ENCODE measurements at places on chromosomes 11 and 22.
A peak's percentile ranks its signal among the peaks of the same experiment; 100 is the strongest.

DNA sequence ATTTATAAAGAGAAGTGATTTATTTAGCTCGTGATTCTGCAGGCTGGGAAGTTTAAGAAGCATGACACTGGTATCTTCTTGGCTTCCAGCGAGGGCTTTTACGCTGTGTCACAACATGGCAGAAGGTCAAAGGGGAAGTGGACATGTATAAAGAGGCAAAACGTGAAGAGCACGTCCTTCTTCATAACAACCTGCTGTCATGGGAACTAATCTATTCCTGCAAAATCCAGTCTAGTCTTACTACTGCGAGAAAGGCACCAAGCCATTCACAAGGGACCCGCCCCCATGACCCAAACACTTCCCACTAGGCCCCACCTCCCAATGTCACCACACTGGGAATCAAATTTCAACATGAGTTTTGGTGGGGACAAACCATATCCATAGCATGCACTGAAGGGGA is 58.3 kb downstream of the AMOTL1 start:
- no peak for DNase-seq

DNA sequence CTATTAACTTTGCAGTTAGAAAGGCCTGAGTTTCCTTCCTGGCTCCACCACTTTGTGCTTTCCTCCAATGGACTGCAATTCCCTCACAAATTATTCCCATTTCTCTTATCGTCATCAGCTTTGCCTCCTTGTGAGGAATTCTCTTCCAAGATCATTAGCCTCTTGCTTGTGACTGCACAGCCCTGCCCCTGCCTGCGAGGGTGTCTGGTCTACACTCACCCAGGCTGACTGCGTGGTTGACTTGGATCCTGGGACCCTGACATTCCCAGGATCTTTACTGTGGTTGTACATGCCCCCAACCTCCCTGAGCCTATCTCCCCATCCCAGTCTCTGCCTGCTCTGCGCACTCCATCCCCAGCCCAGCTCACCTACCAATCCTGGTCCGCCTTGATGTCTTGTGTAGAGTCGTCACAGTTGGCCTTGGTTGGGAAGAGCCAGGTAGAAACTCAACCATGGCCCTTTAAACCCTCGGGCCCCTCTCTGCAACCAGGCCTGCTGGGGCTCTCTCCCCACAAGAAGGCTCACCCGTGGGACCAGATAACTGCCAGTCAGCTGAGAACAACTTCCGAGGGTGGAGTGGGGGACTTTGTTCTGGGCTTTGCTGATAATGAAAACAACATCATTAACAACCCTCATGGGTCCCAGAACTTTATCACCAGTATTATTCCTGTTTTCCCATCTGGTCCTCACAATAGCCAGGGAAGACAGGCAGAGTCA is at the start of gene OR2AT4:
OR2AT4 (minus strand) TSS at position 421 of the 717 bp plus-strand sequence.
- DNase-seq = no peak

DNA sequence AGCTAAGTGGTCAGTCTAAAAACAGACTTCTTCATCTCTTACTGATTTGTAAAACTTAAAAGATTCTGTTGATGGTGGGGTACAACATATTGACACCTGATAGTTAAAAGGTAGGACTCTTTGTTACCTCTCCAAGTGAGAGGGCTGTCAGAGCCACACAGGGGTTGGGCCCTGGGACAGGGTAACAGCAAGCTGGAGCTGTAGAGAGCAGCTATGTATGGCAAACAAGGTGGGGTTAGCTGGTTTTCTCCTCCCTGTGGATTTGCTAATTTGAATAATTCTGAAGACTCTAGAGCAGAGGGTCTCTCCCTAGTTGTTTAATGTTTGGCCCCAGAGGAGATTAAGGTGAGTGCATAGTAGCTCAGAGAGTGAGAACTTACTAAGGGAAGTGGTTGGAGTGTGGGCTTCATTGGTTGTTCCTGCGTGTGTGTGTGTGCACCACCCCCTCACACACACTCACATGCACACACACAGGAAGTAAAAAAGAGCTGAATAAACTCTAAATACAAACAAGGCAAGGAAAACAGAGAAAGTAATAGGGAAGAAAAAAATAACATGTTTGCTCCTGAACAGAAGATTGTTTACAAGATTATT is 9.2 kb upstream of the GAS2 start:
- DNase-seq = no peak

- DNase-seq = no peak
These were observed 77.1 kb downstream of the UVRAG start for GRCh38 chr11:75891947-75892739.

- no peak for DNase-seq
These were observed 56.9 kb downstream of the PARVA start for GRCh38 chr11:12434325-12434654.

DNA sequence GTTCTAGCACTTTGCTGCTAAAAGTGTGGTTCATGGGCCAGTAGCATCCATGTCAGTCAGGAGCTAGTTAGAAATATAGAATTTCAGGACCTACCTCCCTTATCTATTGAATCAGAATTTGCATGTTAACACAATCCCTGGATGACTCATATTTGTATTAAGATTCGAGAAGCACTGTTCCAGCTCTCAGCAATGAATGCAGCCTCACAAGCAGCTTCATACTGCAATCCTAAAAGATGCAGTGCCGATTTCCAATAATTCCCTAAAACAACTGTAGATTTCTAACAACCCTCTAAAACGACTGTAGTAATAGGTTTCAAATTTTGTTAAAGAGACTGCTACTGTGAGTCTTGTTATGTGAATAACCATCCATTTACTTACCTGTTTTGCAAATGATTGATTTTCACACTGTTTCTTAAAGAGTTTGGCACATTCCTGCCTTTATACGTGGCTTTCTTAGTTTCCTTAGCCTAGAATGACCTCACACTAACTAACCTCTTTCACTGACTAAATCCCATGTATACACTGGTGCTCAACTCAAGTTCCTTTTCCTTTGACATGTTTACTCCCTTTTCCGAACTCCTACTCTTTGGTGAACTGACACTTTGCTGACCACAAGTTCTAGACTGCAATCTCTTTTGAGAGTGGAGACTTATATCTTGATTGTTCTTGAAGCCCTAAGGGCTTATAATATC is 511.8 kb downstream of the METTL15 start:
- DNase-seq = no peak

DNA sequence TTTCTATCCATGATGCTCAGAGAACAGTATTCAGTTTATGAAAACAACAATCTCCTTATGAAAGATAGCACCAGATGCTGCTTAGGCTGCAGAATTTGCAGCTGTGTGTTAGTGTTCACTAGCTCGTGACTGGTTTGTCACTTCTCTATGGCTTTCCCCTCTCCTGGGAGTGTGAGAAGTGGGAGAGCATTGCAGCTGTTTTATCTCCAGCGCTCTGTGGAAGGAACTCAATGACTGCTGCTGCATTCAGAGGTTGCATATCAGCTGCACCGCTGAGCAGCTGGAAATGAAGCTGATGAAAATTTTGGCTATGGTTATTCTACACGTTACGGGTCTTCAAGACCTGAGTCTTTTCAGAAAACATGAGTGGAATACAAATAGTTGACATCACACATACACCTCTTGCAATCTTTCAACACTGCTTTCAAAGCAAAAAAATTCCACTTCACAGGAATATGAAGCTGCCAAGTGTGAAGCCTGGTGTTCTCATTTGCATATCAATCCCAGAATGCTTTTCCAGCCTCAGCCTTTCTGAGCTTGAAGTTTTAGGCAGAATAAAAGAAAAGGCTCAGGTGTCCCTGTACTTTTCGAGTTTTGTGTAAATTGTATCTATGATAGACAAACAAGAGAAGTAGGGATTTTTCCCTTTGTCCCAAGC is 149.3 kb upstream of the DDI1 start:
- no peak for DNase-seq

DNA sequence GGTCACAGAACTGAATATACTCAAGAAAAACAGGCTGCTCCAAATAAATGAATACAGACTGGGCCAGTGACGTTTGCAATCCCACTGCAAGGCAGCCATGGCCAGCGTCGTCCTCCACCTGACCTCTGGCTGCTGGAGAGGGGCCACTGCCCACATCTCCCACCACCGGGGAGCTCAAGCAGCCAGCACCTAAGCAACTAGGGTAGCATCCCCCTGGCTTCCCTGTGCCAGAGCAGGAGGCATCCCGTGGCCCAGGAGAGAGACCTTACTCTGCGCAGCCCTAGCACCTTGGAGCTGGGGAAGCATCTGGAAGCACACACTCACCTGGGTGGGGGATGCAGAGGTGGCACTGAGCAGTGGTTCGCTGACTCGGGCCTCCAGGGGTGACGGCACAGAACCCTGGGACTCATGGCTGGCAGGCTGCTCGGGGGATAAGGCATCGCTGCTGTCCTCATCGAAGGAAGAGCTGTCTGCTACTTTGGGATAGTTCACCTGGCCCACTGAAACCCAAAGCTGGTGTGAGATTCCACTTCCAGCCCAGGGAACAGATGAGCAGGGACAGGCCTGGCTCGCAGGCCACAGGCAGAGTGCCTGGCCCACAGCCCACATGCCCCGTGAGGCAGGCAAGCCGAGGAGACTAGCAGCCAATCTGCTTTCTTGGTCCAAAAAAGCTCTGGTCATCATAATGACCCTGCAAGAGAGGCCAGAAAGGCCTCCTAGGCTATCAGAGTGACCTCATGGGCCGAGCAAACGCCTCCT is 53.7 kb downstream of the SGSM3 start:
- no peak for DNase-seq

- peak; percentile 62 for DNase-seq
These were observed 2.2 kb downstream of the RFPL2 start for GRCh38 chr22:32202539-32203180.

DNA sequence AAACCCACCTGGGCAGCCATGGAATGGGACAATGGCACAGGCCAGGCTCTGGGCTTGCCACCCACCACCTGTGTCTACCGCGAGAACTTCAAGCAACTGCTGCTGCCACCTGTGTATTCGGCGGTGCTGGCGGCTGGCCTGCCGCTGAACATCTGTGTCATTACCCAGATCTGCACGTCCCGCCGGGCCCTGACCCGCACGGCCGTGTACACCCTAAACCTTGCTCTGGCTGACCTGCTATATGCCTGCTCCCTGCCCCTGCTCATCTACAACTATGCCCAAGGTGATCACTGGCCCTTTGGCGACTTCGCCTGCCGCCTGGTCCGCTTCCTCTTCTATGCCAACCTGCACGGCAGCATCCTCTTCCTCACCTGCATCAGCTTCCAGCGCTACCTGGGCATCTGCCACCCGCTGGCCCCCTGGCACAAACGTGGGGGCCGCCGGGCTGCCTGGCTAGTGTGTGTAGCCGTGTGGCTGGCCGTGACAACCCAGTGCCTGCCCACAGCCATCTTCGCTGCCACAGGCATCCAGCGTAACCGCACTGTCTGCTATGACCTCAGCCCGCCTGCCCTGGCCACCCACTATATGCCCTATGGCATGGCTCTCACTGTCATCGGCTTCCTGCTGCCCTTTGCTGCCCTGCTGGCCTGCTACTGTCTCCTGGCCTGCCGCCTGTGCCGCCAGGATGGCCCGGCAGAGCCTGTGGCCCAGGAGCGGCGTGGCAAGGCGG is 11.4 kb upstream of the ARHGEF17 start:
- DNase-seq = no peak

GRCh38 chr11:125282596-125282914 is 118.0 kb downstream of the PKNOX2 start:
- DNase-seq = no peak

DNA sequence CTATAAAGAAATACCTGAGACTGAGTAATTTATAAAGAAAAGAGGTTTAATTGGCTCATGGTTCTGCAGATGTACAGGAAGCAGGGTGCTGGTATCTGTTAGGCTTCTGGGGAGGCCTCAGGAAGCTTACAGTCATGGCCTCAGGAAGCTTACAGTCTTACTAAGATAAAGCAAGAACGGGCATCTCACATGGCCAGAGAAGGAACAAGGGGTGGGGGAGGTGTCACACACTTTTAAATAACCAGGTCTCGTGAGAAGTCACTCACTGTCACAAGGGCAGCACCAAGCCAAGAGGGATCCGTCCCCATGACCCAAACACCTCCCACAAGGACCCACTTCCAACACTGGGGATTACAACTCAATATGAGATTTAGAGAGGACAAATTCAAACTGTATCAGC is 192.8 kb upstream of the B3GAT1 start:
- no peak for DNase-seq

GRCh38 chr11:70951139-70951804 is 301.1 kb downstream of the SHANK2 start:
- no peak for DNase-seq

DNA sequence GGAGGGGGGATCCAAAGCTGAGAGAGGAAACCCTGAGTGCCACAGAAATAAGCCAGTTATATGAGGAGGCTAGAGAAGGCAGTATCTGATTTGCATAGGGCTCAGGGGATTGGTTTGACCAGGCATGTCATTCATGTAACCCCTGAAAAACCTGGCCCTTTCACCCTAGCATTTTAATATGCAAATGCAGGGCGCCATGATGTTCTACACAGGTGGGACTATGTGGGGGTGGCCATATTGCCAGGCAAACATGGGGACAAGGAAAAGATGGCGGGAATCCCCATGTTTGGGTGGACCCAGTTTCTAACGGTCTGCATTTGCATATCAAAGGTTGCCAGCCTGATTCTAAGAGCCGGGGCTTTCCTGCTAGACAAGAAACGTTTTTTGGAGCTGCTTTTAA is 27.2 kb downstream of the CSF2RB start:
- DNase-seq = no peak

- DNase-seq = no peak
These were observed 823.1 kb downstream of the DLG2 start for GRCh38 chr11:84804041-84804440.

GRCh38 chr22:49577168-49578060 is 250.3 kb downstream of the BRD1 start:
- DNase-seq = no peak

DNA sequence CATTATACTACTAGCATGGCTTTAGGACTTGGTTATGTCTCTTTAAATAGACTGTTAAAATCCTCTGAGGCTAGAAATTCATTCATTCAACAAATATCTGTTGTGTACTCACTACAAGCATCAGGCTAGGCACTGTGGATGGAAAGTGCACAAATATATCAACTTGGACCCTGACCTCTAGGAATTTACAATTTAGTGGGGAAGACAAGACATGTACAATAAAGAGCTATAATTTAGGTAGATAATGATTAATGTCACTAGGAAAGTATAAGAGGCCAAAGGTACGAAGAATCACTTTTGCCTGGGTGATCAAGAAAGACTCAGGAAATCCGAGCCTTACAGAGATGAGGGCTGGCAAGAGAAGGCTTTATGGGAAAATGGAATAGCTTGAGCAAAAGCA is 25.6 kb upstream of the BMAL1 start:
- DNase-seq = no peak

- DNase-seq = no peak
These were observed 58.8 kb downstream of the PDGFD start for GRCh38 chr11:104105155-104105554.

- peak; percentile 24 for DNase-seq
These were observed 2.0 kb downstream of the SCARF2 start for GRCh38 chr22:20435436-20436306.

- DNase-seq = no peak
These were observed 315.2 kb upstream of the B3GAT1 start for GRCh38 chr11:134727204-134727603.

DNA sequence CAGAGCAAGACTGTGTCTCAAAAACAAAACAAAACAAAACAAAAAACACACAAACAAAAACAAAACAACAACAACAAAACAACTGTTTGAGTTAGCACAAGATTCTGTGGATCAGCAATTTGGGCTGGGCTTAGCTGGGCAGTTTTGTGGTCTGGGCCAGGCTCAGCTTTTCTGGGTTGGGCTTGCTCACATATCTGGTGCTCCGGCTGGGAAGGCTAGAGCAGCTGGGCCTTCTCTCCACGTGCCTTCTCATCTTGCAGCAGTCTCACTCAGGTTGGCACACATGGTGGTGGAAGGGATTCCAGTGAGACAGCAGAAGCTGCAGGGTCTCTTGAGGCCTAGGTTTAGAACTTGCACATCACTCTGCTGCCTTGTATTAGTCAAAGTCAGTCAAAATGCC is 35.7 kb downstream of the EIF3F start:
- DNase-seq = peak; percentile 12

- DNase-seq = peak; percentile 18
These were observed 409.3 kb downstream of the BRD1 start for GRCh38 chr22:49418341-49418894.
